Right lobe of liver (tissue), 6 donors: ENCODE measurements at places on chromosomes 7 and 10. TPM values are rescaled to one million over a fixed set of nuclear protein-coding genes. Genes with fewer than 3 reads are reported as not detected.

The CLDN4 gene
- 3.9 TPM for total RNA-seq

GRCh38 chr7:26978146-26978545 is 113.8 kb upstream of the SKAP2 start:
- no peak overlapping the region for H3K27ac ChIP-seq
- H3K27me3 ChIP-seq: no peaks in the 10 kb centered on the region
- H3K4me3 ChIP-seq: no peak overlapping the region
- no peak for DNase-seq

GRCh38 chr7:123601530-123601929 is at the start of gene ASB15:
Gene ASB15 (plus strand): TSS chr7:123601821. CDS start chr7:123614503, 12,682 bp downstream.
- H3K27me3 ChIP-seq: no peaks in the 10 kb centered on the region
- H3K4me3 ChIP-seq: no peak within 1 kb of the TSS
- no peak for DNase-seq
- H3K4me1 ChIP-seq: no peaks in the 10 kb centered on the region
- H3K27ac ChIP-seq: no peak within 1 kb of the TSS

GRCh38 chr10:7102084-7102483 is 308.8 kb downstream of the SFMBT2 start:
- no peak overlapping the region for H3K4me3 ChIP-seq
- H3K27ac ChIP-seq: no peak overlapping the region
- H3K27me3 ChIP-seq: no peaks in the 10 kb centered on the region
- DNase-seq: no peak

DNA sequence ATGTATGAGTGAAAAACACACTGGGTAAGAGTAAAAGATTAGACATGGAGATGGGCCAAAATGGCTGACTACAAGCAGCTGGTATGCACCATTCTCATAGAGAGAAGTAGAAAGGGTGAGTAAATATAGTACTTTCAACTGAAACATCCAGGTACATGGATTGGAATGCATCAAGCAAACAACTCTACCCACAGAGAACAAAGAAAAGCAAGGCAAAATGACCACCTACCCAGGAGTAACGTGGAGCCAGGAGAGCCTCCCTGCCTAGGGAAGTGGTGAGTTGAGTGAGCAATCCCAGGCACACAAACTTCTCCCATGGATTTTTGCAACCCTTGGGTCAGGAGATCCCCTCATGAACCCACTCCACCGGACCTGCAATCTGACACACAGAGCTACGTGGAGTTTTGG is 212.8 kb downstream of the PTN start:
- no peaks in the 10 kb centered on the region for H3K27me3 ChIP-seq
- H3K27ac ChIP-seq: no peak overlapping the region
- H3K4me3 ChIP-seq: no peak overlapping the region
- no peaks in the 10 kb centered on the region for H3K36me3 ChIP-seq
- no peaks in the 10 kb centered on the region for H3K4me1 ChIP-seq
- no peak for DNase-seq

The ZNF467 gene
- 3.6 TPM for total RNA-seq

The NUTM2D gene
- total RNA-seq: 1.8 TPM
